ENCODE measurements at places on chromosomes 2 and 18.

GRCh38 chr2:169131587-169132512 lies 62.5 kb downstream of the DHRS9 start:
- no peak for DNase-seq

GRCh38 chr2:126699716-126700581 lies 44.0 kb downstream of the GYPC start:
- no peak for DNase-seq

- no peak for DNase-seq
These were observed 347.6 kb upstream of the SMIM21 start for GRCh38 chr18:75775121-75775520.

DNA sequence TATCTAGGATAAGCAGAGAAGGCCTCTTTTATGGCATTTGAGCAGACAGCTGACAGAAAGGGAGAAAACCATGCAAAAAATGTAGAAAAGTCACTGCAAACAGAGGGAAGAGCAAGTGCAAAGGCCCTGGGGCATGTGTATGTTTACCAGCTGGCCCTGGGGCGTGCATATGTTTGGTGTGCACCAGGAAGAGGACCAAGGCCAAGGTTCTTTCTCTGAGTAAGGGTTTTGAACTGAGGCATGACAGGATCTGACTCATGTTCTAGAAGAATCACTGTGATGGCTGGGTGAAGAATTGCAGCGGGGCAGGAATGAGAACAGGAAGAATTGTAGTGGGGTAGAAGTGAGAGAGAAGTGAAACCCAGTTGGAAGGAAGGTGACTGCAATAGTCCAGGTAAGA lies 69.6 kb downstream of the STEAP3 start:
- no peak for DNase-seq

GRCh38 chr18:68083776-68084175 lies 567.3 kb upstream of the DSEL start:
- no peak for DNase-seq

DNA sequence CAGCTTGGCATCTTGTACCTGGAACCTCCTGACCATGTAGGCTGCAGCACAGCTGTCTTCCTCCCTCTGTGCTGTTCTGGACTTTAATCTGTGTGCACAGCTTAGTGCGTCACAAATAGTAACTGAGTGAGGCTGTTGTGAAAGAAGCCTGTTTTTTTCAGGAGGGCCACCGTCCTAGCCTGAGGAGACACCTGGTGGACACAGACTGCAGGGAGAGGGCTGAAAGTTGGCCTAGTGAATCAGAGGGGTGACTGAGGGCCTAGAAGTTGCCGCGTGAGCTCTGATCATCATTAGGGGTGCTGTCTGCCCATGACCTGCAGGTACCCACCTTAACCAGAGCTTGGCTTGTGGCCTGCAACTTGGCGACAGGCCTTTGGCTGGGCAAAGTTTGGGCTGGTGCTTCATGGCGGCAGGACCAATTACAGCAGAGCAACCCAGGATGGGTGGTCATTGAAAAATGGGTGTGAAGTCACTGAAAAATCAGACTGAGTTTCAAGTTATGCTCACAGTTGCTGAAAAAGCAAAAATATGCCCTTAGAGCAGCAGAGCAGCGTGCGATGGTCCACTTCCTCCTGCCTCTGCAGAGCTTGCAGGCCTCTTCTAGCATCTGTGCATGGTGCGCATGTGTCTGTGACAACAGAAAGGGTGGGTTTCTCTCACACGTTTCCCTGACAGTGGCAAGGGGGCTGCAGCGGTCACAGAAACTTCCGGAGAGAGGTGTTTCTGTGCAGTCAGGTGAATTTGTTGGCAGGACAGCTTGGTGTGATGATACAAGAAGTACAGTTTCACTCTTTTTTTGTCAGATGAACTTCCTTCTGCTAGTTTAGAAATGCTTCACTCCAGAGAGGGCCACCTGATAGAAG lies 9.6 kb downstream of the GDF7 start:
- DNase-seq = no peak

GRCh38 chr2:177724398-177725287 lies 332.1 kb downstream of the AGPS start:
- peak; percentile 46 for DNase-seq

GRCh38 chr2:10284108-10284870 lies 18.4 kb upstream of the HPCAL1 start:
- no peak for DNase-seq

DNA sequence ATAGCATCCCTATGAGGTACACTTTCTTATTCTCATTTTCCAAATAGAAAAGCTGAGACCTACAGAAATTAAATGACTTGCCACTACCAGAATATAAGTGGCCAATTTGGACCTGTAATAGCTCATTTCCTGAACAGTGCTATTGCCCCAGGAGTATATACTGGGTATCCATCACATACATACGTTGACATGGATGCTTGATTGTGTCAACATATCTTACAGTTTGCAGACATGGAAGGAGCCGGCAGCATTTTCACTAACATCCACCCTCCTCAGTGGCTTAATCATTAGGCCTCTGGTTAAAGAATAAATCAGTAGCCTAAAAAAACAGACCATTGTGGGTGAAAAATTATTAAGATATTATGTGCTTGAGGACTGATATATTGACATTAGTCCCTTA lies 829.3 kb downstream of the LRP1B start:
- no peak for DNase-seq

GRCh38 chr18:41170346-41170745 lies 784.7 kb upstream of the PIK3C3 start:
- no peak for DNase-seq

DNA sequence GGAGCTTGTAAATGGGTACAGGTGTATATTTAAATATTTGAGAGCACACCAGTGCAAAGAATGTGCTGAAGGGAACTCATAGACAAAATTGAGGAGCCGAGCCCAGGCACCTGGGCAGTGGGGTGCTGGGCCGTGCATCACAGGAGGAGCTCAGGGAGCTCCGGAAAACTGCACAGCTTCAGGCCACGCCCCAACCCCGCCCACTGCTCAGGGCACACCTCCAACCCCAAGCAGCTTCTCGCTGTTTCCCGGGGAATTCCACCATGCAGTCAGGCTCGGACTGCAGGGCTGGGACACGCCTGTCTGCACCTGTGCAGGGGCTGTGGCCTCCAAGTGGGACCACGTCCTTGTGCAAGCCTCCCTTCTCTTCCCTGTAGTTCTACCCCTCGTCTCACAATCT lies 243.0 kb downstream of the HDAC4 start:
- DNase-seq = no peak

- DNase-seq = no peak
These were observed 42.9 kb downstream of the EIPR1 start for GRCh38 chr2:3334392-3335345.

DNA sequence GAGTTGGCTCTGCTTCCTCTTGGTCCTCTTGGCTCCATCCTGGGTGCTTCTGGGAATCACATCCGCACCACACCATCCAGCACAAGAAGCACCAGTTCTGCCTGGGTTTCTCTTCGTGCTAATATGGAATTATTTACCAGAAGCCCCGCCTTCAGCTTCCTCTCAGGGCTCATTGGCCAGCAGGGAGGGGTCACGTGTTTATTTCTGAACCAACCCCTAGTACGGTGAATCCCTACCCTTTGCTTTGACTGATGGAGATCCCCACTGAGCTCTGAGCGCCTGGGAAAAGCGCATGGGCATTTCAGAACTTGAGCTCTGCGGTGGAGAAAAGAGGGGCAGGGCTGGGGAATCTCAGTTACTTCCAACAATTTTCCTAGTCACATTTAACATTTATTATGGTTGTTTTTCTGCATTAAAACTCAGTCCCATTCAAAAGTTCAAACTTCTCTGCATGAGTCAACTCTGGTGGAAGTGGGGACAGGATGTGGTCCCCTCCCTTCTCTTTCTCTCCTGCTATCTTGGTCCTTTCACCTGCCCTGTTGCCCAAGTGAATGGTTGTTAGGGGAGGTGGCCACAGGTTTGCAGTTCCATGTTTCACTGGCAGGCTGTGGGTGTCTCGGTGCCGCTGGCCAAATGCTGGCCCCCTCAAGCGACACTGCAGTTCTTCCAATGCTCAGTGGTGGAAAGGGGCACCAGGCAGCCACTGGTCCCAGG lies 76.4 kb upstream of the TTC39C start:
- no peak for DNase-seq

DNA sequence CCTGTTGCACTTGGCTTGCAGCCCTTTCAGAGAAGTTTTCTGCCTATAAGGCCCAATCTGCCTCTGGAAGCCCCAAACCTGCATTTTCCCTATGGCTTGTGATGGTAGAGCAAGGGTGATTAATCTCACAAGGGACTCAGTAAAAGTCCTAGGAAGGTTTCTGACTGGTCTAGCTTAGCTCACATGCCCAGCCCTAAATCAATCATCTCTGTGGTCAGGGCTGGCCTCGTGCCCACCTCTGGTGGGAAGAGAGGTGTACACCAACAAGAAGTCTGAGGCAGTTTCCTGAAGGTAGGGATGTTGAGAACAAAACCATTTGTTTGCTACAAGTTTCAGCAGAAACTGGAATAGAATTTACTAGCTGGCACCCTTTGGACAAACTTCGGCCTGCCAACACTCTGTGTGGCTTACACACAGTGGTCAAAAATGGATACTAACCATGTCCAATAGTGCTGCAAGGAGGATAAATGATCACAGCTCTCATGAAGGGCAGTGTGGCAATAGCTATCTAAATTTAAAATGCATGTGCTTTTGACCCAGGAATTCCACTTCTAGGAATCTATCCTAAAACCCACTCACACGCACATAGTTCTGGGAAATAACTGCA lies 96.4 kb downstream of the EN1 start:
- DNase-seq = no peak

DNA sequence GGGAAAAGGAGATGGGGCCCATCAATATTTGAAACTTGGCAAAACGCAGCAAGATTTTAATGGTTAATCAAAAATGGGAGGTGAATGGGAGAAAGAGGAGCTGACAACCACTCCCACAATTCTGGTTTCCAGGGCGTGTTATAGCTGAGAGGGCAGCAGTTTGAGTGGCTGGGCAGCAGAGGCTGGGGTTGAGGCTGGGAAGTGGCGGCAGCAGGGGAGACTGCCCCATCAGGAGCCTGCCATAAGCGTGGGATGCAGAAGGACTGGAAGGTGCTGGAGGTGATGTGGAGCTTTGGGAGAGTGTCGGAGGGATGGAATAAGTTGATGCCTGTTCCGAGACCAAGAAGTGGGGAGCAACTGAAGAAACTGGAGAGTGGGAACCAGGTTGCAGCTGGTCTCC lies 48.9 kb upstream of the SH3RF3 start:
- no peak for DNase-seq

- DNase-seq = no peak
These were observed 556.4 kb downstream of the ERBB4 start for GRCh38 chr2:211982162-211982561.

GRCh38 chr2:100017633-100018032 lies 124.8 kb downstream of the AFF3 start:
- no peak for DNase-seq

DNA sequence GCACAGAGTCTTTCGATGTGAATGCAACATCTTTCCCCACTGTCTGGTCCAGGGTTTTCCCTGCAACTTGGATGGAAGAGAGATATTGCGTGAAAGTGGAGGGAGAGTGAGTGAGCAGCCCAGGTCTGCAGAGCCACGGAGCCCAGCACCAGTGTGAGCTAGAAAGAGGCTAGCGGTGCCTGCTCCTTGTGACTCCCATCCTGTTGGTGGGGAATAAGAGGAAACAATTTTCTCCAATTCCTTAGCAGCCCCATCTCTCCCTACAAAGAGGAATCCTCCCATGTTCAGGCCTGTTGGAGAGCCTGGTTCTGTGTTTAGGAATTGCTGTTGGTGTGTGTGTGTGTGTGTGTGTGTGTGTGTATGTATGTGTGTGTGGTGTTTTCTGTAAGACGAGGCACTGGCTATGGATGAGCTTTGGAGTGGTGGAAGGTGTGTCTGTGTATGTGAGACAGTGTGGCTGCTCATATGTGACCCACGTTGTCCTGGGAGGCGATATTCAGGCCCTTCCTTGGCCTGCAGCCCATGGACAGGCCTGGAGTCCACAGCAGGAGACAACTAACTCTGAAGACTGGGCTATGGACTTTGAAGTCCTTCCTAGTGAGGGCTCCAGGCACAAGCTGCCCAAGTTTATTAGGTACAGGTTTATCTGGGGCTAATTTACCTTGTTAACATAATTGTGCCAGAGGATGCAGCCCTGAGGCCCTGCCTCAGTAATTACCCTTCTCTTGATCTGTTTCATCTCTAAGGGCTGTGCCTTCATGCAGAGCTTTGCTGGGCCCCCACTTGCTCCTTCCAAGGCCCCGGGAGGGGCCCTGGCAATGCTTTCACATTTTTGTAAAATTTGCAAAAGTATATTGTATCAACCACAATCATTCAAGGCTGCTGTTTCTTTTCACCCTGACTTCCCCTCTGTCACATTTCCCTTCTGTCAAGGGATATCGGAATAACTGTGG lies 88.6 kb upstream of the HAAO start:
- no peak for DNase-seq

GRCh38 chr2:145777914-145778313 lies 1258.0 kb upstream of the ZEB2 start:
- DNase-seq = no peak

DNA sequence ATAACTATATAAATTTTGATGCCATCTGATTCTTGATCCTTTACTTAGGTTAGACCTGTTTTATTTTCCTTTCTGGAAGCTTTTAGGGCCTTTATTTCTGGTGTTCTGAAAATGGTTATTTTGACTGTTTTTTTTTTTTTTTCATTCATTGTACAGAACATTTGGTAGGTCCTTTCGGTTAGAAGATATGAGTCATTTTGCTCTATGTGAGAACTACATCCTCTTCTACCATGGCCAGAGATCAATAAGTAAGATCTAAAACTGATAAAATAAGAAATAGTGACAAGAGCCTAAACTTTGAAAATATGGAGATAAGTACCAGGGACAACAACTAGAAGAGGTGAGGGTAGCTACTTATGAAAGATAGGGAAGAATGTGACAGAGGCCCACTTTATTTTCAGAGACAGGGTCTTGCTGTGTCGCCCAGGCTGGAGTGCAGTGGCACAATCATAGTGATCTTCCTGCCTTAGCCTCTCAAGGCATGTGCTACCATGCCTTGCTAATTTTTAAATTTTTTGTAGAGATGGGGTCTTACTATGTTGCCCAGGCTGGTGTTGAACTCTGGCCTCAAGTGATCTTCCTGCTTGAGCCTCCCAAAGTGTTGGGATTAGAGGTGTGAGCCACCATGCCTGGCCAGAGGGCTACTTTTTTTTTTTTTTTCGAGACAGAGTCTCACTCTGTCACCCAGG lies 66.5 kb downstream of the EIF2AK3 start:
- no peak for DNase-seq

GRCh38 chr2:180776921-180777320 lies 203.5 kb upstream of the UBE2E3 start:
- DNase-seq = no peak

GRCh38 chr2:17879137-17879912 lies 858 bp downstream of the KCNS3 start:
- peak; percentile 38 for DNase-seq

DNA sequence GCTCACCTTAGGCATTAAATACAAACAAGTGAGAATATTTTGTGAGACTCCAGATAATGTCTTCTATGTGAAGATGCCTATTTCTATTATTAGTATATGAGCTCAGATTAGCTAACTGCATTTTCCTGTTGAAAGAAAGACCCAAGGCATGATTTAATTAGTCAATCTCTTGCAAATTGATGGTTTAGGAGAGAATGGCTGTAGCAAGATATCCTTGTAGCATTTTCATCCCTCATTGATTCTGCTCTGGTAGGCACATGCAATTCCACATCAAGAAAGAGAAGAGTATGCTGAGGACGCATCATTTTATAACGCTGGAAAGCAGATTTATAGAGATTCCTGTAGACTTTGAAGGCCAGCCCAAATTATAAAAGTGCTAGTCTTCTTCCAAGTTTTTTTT lies 332.0 kb downstream of the SOX11 start:
- no peak for DNase-seq

GRCh38 chr2:45763255-45763654 lies 111.8 kb downstream of the PRKCE start:
- no peak for DNase-seq
